Sigmoid colon (tissue), 7 donors: ENCODE measurements at places on chromosomes 7 and 10. TPM values are rescaled to one million over a fixed set of nuclear protein-coding genes. Genes with fewer than 3 reads are reported as not detected.

GRCh38 chr7:98864731-98865453 is 4.9 kb downstream of the TMEM130 start:
- H3K27me3 ChIP-seq: peaks cover 13% of the 10 kb centered on the region
- H3K27ac ChIP-seq: no peak overlapping the region
- no peak for DNase-seq
- H3K4me1 ChIP-seq: peaks cover 7% of the 10 kb centered on the region
- H3K36me3 ChIP-seq: no peaks in the 10 kb centered on the region
- H3K4me3 ChIP-seq: no peak overlapping the region

DNA sequence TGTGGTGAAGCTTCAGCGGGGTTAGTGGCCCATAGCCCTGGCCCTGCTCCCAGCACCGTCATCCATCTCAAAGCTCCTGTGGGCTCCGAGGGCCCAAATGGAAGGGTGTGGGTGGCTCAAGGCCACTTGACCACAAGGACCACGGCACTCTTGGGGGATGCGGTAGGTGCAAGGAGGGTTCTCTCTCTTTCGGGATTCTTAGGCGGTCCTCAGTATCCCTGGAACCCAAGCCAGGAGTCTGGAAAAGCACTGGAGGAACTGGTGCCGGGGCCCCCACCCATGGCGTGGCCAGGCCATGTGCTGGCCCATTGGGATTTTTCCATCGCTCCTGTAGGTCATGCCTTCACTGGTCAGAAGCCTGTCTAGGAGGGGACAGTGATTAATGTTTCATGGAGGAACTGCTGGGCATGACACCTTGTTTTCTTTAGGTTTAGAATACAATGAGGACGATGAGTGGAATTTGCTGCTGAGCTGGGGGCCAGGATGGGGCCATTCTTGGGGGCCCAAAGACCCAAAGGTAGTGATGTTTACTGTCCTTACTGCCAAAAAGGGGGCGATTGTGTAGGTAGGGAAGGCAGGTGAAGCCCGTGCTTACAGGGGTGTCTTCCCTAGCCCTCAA is 16.7 kb downstream of the AQP1 start:
- H3K27ac ChIP-seq: no peak overlapping the region
- H3K4me1 ChIP-seq: peaks cover 25% of the 10 kb centered on the region
- H3K4me3 ChIP-seq: no peak overlapping the region
- peaks cover 15% of the 10 kb centered on the region for H3K36me3 ChIP-seq

MRPL43 gene
- 95.0 TPM for total RNA-seq

DPCD gene
- 46.5 TPM for total RNA-seq
